ENCODE measurements at places on chromosomes 4 and X. TPM values are rescaled to one million over a fixed set of nuclear protein-coding genes. Genes with fewer than 3 reads are reported as not detected.

Gene OTOP1
- total RNA-seq = not detected

Gene PPEF1
- total RNA-seq = not detected

Gene NDST3
- total RNA-seq = not detected

Gene SOWAHB
- 4.2 TPM for total RNA-seq

Gene ADH4
- not detected for total RNA-seq

Gene C4orf46
- 3.4 TPM for total RNA-seq

Gene DIPK2B
- 6.7 TPM for total RNA-seq

GRCh38 chr4:114399105-114399504 is 199.5 kb upstream of the UGT8 start:
- H3K4me1 ChIP-seq = no peaks in the 10 kb centered on the region
- no peaks in the 10 kb centered on the region for H3K27me3 ChIP-seq
- no peak overlapping the region for H3K4me3 ChIP-seq
- no peaks in the 10 kb centered on the region for H3K36me3 ChIP-seq
- no peak overlapping the region for H3K27ac ChIP-seq

- H3K27me3 ChIP-seq = no peaks in the 10 kb centered on the region
- H3K4me3 ChIP-seq = no peak within 1 kb of the TSS
- no peak for DNase-seq
- no peaks in the 10 kb centered on the region for H3K36me3 ChIP-seq
- no peaks in the 10 kb centered on the region for H3K4me1 ChIP-seq
Measured at GRCh38 chrX:48826135-48826875, at the start of gene ERAS. TSS of gene ERAS (plus strand) at chrX:48826513. CDS start at chrX:48829124, 2,611 bp downstream.

- H3K4me1 ChIP-seq = peaks cover 11% of the 10 kb centered on the region
- H3K27me3 ChIP-seq = no peaks in the 10 kb centered on the region
- H3K36me3 ChIP-seq = peaks cover 2% of the 10 kb centered on the region
- H3K27ac ChIP-seq = no peak overlapping the region
- DNase-seq = no peak
- no peak overlapping the region for H3K4me3 ChIP-seq
Measured at GRCh38 chr4:169158046-169158445, 112.7 kb downstream of the SH3RF1 start.

- no peak overlapping the region for H3K4me3 ChIP-seq
- H3K4me1 ChIP-seq = no peaks in the 10 kb centered on the region
- H3K27ac ChIP-seq = no peak overlapping the region
- H3K27me3 ChIP-seq = no peaks in the 10 kb centered on the region
- H3K36me3 ChIP-seq = no peaks in the 10 kb centered on the region
- DNase-seq = peak; percentile 7
Measured at GRCh38 chrX:126770179-126770578, 49.4 kb upstream of the PRR32 start.

DNA sequence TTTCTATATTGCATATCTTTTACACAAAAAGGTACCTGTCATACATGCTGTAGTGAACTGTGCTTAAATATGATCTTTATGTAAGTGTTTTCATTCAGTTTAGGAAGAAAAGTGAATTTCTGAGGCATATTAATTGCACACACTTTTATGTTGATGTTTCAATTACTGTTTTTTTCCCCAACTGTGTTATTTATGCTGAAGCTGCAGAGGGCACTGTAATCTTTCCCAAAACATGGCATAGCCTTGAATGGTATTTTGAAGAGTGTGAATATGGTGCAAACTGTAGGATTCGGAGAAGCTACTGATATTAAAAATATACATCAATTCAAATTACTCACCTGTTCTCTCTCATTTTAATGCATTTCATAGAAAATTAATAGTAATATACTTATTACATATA is 6.0 kb upstream of the CENPE start:
- DNase-seq = no peak
- no peak overlapping the region for H3K27ac ChIP-seq
- no peaks in the 10 kb centered on the region for H3K36me3 ChIP-seq
- H3K27me3 ChIP-seq = peaks cover 9% of the 10 kb centered on the region
- no peak overlapping the region for H3K4me3 ChIP-seq

DNA sequence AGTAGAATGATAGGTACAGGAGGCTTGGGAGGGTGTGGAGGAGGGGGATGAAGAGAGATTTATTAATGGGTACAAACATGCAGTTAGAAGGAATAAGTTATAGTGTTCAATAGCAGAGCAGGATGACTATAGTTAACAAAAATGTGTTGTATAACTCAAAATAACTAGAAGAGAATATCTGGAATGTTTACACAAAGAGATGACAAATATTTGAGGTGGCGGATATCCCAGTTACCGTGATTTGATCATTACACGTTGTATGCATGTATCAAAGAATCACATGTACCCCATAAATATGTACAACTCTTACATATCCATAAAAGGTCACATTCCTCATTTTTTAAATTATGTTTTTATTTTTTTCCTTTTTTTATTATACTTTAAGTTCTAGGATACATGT is 456.6 kb downstream of the MAGEB5 start:
- DNase-seq = no peak
- H3K4me3 ChIP-seq = no peak overlapping the region
- H3K27me3 ChIP-seq = no peaks in the 10 kb centered on the region
- H3K4me1 ChIP-seq = no peaks in the 10 kb centered on the region

DNA sequence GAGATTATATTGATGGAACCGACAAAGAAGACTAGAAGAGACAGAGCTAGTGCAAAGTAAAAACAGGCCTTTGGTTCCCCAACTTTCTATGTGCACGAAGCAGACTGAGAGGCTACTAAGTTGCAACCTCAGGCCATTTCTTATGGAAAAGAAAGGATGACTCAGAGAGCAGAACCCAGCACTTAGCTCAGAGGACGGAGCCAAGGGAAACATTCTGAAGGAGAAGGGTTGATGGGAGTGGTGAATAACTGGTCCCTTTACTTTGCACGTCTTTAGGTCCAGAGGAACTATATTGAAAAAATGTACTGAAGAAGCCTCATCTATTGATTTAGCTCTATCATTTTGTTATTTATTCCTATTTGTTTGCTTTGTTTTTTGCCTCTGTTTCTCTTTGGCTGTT is 182.1 kb downstream of the CPE start:
- no peaks in the 10 kb centered on the region for H3K36me3 ChIP-seq
- no peaks in the 10 kb centered on the region for H3K4me1 ChIP-seq
- H3K27me3 ChIP-seq = no peaks in the 10 kb centered on the region
- H3K4me3 ChIP-seq = no peak overlapping the region
- DNase-seq = no peak

- no peak overlapping the region for H3K27ac ChIP-seq
- peaks cover 7% of the 10 kb centered on the region for H3K4me1 ChIP-seq
- H3K36me3 ChIP-seq = no peaks in the 10 kb centered on the region
- no peak overlapping the region for H3K4me3 ChIP-seq
Measured at GRCh38 chrX:56569378-56570057, 6.1 kb downstream of the UBQLN2 start.

GRCh38 chrX:119156241-119156640 is 28.6 kb upstream of the KIAA1210 start:
- no peak overlapping the region for H3K27ac ChIP-seq
- no peak overlapping the region for H3K4me3 ChIP-seq
- no peaks in the 10 kb centered on the region for H3K4me1 ChIP-seq
- no peak for DNase-seq
- H3K36me3 ChIP-seq = no peaks in the 10 kb centered on the region
- no peaks in the 10 kb centered on the region for H3K27me3 ChIP-seq

DNA sequence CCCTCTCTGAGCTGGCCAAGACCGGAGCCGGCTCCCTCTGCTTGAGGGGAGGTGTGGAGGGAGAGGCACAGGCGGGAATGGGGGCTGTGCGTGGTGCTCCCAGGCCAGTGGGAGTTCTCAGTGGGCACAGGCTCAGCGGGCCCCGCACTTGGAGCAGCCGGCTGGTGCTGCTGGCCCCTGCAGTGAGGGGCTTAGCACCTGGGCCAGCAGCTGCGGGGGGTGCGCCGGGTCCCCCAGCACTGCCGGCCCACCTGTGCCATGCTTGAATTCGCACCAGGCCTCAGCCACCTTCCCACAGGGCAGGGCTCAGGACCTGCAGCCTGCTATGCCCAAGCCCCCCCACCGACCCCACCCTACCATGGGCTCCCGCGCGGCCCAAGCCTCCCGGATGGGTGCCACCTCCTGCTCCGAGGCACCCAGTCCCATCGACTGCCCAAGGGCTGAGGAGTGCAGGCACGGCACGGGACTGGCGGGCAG is 602.5 kb downstream of the KCTD8 start:
- no peaks in the 10 kb centered on the region for H3K27me3 ChIP-seq
- no peak overlapping the region for H3K4me3 ChIP-seq
- no peaks in the 10 kb centered on the region for H3K4me1 ChIP-seq
- H3K27ac ChIP-seq = no peak overlapping the region
- no peak for DNase-seq
- H3K36me3 ChIP-seq = no peaks in the 10 kb centered on the region

GRCh38 chrX:102958794-102959193 is 21.7 kb downstream of the RAB40AL start:
- no peaks in the 10 kb centered on the region for H3K36me3 ChIP-seq
- no peaks in the 10 kb centered on the region for H3K27me3 ChIP-seq
- H3K4me1 ChIP-seq = peaks cover 22% of the 10 kb centered on the region
- peak; percentile 50 for DNase-seq
- peak overlapping the region; percentile 61 for H3K27ac ChIP-seq
- no peak overlapping the region for H3K4me3 ChIP-seq

DNA sequence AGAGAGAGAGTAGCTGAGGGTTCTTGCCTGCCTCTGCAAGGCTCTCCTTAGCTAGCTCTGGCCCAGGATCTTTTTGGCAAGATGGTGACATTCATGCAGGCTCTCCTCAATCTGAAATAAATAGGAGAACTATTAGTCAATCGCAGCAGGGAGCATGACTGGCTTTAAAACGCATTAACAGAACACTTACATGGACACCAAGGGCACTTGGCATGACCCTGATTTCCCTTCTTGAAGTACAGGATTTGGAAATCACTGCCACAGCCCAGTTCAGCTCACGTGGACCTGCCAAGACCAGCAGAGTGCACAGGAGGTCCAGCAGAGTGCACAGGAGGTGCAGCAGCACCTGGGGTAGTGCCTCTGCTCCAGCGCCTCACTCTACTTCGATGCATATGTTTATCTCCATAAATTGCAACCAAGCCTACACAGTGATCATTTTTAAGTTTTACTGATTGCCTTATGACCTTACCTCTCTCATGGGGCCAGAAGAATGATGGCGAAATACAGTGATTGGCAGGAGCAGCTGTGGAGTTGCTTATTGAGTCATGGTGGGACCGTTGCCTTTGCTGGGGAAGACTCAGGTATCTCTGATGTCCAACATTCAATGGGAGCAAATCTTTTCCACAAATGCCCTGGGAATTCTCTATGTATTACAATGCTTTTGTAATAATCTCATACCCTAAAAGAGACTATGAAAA is 122.4 kb downstream of the SYNPO2 start:
- H3K4me1 ChIP-seq = no peaks in the 10 kb centered on the region
- H3K27me3 ChIP-seq = no peaks in the 10 kb centered on the region
- no peaks in the 10 kb centered on the region for H3K36me3 ChIP-seq
- H3K4me3 ChIP-seq = no peak overlapping the region
- DNase-seq = no peak

DNA sequence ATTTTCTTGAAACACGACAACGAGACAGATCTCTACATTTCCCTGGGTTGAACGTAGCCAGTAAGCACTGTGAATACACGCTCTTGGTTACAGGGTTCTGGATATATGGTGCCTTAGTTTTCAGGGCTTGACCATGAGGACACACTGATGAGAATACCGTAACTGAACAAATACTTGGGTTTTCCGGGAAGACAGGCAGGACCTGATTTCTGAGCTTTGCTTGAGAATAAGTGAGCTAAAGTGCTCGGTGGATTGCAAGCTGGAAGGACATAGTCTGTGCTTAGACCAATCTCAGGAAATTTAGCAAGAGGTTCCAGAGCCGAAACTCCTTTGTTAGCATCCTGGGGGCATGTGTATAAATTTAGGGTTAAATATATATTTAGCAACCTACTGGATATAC is 876 bp upstream of the TACR3 start:
- H3K4me1 ChIP-seq = peaks cover 11% of the 10 kb centered on the region
- DNase-seq = no peak
- no peak overlapping the region for H3K27ac ChIP-seq
- H3K27me3 ChIP-seq = no peaks in the 10 kb centered on the region
- H3K36me3 ChIP-seq = no peaks in the 10 kb centered on the region

- no peaks in the 10 kb centered on the region for H3K4me1 ChIP-seq
- no peak for DNase-seq
- no peak overlapping the region for H3K27ac ChIP-seq
- no peaks in the 10 kb centered on the region for H3K36me3 ChIP-seq
- H3K27me3 ChIP-seq = no peaks in the 10 kb centered on the region
Measured at GRCh38 chr4:1462768-1463075, 56.5 kb upstream of the NKX1-1 start.

DNA sequence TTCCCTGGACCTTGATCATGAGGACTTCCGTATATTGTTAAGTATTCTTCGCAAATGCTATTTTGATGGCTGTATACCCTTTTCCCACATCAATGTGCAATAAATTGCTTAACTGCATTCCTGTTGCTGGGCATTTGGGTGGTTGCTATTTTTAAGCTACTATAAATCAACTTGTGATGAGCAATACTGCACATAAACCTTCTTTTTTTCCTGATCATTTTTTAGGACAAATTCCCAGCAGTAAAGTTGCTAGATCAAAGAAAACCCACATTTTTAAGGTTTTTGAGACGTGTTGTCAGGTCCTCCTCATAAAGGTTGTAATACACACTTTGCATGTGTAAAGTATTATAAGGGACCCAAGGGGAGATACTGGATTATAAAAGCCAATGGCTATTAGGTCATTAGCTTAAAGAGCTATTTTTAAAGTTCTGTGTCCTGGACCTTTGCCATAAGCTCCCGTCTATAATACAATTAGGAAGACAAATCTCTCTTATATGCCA is 35.6 kb downstream of the LIMCH1 start:
- no peaks in the 10 kb centered on the region for H3K27me3 ChIP-seq
- no peak for DNase-seq
- H3K27ac ChIP-seq = no peak overlapping the region
- H3K4me3 ChIP-seq = no peak overlapping the region
- H3K4me1 ChIP-seq = no peaks in the 10 kb centered on the region
- no peaks in the 10 kb centered on the region for H3K36me3 ChIP-seq
